SW480 (cell line): ENCODE measurements at places on chromosomes 16 and 17.

- no peak for DNase-seq
Observed at GRCh38 chr16:14111713-14112538, 40.8 kb downstream of the MRTFB start.

GRCh38 chr17:58702045-58702476, 9.7 kb downstream of the RAD51C start:
- no peak for DNase-seq

DNA sequence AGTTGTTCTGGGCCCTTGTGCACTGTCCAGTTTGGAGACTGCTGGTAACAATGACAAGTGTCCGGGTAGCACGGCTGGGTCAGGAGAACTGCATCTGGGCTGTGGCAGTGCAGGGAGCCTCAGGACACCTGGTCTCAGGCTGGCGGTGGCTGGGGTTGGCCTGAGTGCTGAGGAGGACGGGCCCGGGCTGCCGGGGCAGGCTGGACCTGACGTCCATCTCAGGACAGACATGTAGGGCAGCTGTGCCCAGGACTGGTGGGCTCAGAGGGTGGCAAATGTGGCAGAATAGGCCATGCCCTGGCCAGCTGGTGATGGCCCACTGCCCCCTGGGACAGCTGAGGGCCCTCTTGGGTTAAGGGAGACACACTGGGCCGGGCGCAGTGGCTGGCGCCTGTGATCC, 4.2 kb upstream of the NLRC3 start:
- no peak for DNase-seq

- peak; percentile 9 for DNase-seq
Observed at GRCh38 chr17:73069164-73069770, 23.2 kb downstream of the SLC39A11 start.

- no peak for DNase-seq
Observed at GRCh38 chr17:75020331-75021110, 8.1 kb downstream of the MRPL58 start.

DNA sequence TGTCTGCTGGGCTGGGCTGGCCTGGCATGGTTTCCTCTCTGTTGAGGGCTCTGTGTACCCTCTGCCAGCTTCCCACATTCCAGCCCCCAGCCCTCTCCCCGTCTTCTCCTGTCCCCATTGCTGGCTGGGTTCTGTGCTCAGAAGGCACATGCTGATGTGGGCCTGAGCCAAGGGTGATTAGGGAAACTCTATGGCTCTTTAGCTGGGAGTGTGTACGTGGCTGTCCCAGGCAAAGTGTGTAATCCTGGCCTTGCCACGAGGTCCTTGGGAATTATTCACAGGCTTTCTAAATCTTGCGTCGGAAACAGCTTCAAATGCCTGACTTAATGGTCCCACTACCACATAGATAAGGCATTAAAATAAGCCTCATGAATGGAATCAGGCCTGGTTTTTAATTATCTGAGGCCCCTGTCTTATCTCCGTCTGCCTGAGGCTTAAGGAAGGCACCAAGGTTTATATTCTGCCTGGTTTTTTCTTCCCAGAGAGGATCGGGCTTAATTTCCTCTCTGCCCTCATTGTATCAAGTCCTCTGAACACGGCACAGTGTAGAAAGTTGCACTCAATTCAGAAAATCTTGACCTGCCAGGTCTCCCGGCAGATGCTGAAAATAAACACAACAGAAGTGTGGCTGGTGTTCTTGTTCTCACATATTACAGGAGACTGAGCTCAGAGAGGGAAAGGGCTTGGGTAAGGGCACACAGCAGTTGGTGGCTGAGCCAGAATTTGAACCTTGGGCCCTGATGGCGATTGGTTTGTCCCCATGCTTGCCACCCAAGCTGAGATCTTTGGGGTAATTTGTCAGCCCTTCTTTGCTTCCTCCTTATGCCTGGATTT, 52.9 kb upstream of the LGALS9 start:
- DNase-seq, result no peak
